ENCODE measurements at places on chromosomes 12 and 14.

DNA sequence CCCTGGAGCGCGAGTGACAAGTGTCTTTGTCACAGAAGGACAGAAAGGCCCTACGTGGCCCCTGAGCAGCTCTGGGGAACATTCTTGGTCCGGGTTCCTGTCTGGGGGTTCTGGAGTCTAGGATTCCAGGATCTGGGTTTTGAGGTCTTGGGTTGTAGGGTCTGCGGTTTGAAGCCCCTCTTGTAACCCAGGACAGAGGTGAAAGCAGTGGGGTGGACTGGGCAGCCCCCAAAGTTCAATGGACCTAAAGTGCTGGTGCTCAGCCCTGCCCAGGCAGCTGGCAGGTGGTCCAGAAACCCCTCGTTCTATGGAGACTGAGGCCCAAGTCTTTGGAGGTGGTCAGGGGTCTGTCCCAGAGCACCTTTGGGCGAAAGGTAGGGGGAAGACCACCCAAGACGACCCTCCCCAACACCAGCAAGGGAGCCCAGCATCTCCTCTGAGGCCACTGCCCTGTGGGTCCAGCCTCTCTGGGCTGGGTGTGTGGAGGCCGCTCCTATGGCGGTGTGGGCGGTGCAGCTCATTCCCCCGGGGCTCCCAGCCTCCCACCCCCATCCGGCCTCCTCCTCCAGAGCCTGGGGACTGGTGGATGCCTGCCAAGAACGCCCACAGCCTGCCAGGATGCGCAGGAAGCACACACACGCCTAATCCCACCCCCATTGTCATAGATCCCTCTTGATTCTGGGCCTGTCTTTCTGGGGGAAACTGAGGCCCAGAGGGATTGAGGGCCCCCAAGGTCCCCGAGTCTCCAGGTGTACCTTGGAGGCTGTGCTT, 30.2 kb upstream of the ANKRD9 start:
- no peak for DNase-seq

GRCh38 chr12:81811061-81811777, 52.1 kb upstream of the PPFIA2 start:
- no peak for DNase-seq

DNA sequence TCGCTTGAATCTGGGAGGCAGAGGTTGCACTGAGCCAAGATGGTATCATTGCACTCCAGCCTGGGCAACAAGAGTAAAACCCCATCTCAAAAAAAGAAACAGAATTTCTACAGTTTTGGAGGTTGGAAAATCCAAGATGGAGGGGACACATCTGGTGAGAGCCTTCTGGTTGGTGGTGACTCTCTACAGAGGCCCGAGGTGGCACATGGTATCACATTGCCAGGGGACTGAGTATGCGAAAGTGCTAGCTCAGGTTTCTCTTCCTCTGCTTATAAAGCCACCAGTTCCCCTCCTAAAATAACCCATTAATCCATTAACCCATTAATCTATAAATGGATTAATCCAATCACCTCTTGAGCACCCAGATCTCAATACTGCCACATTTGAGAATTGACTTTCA, 70.8 kb upstream of the DACT1 start:
- no peak for DNase-seq

GRCh38 chr14:69171569-69171968, 18.6 kb upstream of the DCAF5 start:
- no peak for DNase-seq

GRCh38 chr12:3644104-3644503, 108.8 kb downstream of the CRACR2A start:
- DNase-seq, result no peak

- DNase-seq, result no peak
These were observed 142.8 kb downstream of the SCARB1 start for GRCh38 chr12:124720681-124721500.

DNA sequence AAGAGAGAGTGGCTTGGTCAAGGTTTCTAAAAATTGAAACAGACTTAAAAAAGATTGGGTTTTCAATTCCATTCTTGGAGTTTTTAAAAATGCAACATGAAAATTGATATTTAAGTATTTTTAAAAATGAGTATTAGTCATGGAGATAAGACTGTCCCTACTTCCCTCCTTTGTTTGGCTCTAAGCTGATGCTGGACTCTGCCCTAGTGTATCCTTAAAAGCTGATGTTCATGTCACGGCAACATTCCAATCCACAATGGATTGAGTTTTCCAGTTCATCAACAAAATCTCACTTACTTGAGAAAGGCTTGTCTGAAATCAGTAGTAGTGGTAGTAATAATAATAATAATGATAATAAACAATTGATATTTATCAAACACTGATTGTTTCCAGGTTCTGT, 119.0 kb upstream of the SLC38A2 start:
- DNase-seq, result no peak

DNA sequence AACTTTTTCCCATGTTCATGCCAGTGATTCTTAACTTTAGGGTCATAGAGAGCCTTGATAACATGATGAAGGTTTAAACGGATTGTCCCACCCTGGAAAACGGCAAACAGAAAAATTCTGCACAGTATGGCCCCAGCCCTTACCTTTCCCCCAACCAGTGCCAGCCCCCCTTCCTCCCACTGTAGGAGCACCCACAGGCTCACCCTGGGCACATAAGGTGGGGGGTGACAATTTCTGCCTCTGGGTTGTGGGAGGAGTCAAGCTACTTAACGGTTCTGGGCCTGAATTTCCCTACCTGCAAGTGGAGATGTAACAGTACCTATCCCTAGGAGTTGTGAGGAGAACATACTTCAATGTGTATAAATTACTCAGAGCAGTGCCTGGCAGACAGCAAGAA, 18.0 kb downstream of the XRCC3 start:
- DNase-seq, result no peak

- no peak for DNase-seq
These were observed 2.4 kb upstream of the RNASE7 start for GRCh38 chr14:21039585-21040369.

DNA sequence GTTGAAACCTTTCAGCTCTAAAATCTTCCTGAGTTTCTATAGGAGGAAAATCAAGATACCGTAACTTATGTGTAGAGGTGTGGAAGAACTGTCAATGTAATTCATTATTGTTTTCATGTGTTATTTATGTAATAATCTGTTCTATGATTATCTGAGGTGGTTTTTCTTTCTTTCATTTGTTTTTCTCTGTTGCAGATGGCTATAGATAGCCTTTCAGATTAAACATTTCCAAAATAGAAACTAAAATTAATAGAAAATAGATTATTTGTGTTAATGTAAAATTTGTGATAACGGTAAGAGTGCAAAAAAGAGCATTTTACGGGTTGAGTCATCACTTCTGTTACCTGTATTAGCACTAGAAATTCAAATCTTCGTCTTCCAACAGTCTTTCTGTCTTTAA, 128.8 kb downstream of the SYNE2 start:
- no peak for DNase-seq

- DNase-seq, result no peak
These were observed 70.8 kb downstream of the SCN8A start for GRCh38 chr12:51661836-51662235.

DNA sequence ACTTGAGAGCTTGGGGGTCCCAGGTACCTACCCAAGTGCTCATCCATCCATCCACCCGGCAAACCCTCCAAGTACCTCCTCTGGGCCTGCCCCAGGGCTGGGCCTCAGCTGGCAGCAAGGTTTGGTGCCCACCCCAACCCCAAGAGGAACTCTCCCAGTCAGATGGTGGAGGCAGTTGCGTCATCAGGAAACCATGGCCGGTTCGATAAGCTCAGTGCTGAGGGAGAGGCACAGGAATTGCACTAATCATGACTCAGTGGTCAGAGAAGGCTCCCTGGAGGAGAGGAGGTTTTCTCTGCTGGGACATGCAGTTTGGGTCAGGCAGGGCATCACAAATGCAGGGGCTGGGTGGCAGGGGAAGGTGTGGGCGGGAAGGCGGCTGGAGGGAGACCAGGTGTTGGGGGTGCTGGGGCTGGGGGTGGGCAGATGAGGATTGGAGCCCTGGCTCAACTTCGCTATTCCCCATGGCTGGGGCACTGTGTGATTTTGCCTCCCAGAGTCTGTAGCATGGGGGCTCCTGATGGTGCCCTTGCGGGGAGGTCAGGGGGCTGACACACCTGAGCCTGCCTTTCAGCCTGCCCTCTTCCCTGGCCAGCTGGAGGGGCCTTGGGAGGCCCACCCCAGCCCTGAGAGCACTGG, 32.2 kb downstream of the SH2B3 start:
- DNase-seq, result no peak

- no peak for DNase-seq
These were observed 119.8 kb downstream of the TBX5 start for GRCh38 chr12:114286145-114286544.

DNA sequence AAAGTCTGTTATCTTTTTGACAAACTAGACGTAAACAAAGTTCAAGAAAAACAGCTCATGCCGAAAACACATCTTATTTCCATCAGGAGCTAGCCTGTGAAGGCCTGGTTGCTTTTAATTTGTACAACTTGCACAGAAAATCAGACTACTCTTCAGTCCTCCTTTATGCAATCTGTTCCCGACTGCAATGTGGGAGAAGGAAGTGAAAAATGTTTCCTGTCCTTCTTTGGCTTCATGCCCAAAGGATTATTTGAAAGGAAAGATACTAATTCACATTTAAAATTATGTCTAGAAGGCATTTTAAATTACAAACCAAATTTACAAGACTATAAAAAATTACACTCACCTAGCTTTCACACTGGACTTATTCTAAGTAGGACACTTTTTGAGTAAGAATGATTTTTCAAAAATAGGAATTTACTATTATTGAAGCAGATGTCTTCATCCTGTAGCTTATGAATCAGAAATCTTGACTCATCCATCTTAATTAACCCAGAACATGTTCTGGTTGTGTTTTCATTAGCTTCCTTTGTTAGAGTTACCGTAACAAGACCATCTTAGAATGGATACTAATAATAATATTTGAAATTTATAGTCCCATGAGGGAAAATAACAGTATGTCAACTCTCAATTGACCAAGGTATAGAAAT, 272.6 kb downstream of the PRKD1 start:
- no peak for DNase-seq

DNA sequence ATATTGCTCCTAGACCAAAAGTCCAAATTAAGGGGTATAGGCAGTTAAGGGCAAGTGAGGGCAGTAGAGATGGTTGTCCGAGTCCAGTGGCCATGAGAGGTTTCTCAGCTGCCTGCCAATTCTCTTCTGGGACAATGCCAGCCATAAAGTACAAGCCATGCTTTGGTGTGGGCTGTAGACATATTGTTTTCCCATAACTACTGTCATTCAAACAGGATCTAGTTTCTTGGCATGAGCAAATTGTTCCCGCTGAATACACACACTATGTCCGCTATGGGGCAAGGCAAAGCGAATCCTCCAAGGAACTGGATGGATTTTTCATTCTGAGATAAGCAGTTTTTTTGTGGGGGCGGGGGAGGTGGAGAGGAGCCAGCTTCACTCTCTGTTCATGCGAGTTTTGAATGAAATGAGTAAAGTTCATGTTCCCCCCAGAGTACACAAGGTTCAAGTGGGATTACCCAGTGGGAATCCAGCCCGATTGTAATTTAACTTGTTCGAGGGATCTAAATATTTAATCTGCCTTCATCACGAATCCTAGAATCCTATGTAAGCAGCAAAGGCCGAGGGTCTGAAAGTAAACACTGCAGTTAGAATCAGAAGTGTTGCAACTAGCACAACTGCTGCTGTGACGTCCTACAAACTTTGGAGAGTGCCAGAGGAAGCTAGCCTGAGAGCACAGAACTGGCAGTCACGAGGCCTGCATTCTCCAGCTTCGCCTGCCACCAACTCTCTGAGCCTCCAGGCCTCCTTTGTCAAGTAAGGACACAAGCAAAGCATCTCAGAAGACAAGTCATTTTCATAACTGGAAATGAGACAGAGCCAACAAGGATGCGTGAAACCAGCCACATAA, 137.0 kb downstream of the CRADD start:
- peak; percentile 77 for DNase-seq

DNA sequence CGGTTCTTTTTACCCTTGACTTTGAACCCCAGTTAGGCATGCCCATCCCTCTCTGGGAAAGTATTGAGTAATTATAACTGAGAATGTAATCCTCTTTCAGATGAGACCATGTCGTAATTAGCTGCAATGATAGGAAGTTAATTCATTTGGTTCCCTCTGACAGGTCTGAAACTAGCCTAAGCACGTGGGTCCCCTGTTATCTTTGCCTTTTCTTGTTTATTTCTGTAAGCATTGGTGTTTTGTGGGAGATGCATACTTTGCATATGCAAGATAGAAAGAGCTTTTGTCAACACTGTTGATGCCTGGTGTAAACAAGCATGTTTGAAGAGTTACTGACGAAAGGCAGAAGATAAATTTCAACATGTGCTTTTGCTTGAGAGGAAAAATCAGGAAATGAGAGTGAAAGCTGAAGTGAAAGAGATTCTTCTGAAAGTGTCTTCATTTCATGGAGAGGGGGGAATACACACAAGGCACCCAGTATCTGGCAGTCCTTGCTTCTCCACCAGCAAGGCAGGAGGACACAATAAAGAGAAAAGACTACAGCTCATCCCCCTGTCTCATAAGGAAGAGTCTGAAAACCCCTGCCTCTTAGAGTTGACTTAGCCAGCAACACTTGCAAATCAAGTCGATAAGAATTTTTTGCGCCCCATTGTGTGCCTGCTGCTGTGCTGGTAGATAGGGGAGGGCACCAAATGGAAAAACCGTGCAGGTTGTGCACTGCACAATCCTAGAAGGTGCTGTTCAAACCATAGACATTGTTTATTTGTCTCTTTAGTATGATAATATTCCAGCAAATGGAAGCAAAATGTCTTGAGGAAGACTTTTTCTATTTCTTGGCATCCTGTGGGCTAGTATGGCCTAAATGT, 77.8 kb downstream of the SLC24A4 start:
- no peak for DNase-seq

DNA sequence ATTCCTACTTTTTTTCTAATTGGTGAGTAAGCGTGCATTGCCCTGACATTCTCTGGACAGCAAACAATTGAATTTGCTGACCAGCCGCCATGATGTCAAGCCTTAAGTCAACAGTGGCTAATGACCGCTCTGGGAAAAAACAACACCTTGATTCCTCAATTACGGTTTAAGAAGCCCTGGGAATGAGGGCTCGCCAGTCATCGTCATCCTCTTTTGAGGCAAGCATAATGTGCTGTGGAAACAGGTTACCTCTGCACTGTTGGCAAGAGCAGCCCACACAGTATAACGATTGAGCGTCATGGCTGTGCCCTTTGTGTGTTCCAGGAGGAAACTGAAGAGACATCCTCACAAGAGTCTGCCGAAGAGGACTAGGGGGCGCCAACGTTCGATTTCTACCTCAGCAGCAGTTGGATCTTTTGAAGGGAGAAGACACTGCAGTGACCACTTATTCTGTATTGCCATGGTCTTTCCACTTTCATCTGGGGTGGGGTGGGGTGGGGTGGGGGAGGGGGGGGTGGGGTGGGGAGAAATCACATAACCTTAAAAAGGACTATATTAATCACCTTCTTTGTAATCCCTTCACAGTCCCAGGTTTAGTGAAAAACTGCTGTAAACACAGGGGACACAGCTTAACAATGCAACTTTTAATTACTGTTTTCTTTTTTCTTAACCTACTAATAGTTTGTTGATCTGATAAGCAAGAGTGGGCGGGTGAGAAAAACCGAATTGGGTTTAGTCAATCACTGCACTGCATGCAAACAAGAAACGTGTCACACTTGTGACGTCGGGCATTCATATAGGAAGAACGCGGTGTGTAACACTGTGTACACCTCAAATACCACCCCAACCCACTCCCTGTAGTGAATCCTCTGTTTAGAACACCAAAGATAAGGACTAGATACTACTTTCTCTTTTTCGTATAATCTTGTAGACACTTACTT, 138.9 kb downstream of the HMGA2 start:
- no peak for DNase-seq

- DNase-seq, result no peak
These were observed 344.4 kb upstream of the STXBP6 start for GRCh38 chr14:25394356-25394755.

GRCh38 chr12:93743229-93743998, 66.2 kb downstream of the CRADD start:
- DNase-seq, result no peak

- no peak for DNase-seq
These were observed 60.7 kb downstream of the NTF3 start for GRCh38 chr12:5492562-5492961.
